ENCODE measurements at places on chromosomes 5 and 9.

- no peak for DNase-seq
These were observed 1.1 kb downstream of the ERCC6L2 start for GRCh38 chr9:95876595-95876994.

GRCh38 chr9:126695186-126695585 is 81.5 kb downstream of the LMX1B start:
- no peak for DNase-seq

DNA sequence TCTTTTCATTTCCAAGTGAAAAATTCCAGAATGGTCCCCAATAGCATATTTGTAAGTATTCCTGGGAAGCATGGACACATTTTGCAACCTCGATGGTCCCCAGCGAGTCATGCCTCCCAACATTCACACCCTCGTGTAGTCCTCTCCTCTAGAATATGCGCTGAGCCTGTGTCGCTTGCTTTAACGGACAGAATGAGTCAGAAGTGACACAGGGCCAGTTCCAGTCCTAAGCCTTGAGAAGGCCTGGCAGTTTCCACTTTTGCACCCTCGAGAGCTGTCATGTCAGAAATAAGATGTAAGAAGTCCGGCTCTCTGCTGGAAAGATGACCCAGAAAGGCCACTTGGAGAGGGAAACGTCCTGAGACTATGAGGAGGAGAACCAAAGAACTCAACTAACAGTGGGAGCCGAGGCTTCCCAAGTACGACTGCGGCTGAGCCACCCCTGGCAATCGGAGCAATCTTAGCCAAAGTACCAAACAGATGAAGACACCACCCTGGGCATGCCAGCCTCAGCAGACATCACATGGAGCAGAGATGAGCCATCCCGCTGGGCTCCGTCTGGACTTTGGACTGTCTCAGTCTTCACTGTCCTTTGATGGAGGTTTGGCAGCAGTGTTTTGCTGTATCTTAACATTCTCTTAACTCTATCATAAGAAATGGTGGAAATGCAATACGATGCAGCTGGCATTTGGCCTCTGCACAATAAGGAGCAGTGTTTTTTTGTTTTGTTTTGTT is 42.6 kb upstream of the GFPT2 start:
- DNase-seq: no peak

GRCh38 chr9:84170521-84171141 is 169.9 kb downstream of the SLC28A3 start:
- DNase-seq: peak; percentile 86

DNA sequence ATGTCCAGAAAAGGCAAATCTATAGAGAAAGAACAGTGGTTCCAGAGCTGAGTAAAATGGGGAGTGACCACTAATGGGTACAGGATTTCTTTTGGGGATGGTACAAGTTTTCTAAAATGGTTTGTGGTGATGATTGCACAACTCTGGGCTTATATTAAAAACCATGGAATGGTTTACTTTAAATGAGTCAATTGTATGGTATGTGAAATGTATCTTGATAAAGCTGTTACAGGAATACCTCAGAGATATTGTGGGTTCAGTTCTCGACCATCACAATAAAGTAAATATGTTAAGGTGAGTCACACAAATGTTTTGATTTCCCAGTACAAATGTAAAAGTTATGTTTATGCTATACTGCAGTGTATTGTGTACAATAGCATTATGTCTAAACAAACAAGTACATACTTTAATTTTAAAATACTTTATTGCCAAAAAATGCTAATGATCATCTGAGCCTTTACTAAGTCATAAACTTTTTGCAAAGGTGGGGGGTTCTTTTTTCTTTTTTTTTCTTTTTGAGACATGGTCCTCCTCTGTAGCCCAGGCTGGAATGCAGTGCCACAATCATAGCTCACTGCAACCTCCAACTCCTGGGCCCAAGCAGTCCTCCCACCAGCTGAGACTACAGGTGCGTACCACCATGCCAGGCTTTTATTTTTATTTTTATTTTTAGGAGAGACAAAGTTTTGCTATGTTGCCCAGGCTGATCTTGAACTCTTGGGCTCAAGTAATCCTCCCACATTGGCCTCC is 65.9 kb downstream of the SHOC1 start:
- DNase-seq: no peak

GRCh38 chr5:65279603-65280002 is 202.1 kb downstream of the ADAMTS6 start:
- DNase-seq: no peak

DNA sequence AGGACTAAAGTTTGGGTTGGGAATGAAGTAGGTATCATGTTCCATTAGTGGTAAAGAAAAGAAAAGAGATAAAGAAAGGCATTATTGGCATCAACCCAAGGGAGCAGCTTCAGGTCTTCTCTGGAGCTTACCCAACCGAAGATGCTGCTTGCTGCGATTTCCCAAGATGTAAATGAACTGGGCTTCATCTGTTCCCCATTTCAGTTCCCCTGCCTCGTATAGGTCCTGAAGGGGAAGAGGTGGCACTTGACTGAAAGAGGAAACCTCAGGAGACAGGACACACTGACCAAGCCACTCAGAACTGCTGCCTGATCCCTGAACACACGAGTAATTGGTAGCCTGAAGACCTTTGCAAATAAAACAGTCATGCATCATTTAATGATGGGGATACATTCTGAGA is 24.6 kb downstream of the ANXA6 start:
- no peak for DNase-seq

DNA sequence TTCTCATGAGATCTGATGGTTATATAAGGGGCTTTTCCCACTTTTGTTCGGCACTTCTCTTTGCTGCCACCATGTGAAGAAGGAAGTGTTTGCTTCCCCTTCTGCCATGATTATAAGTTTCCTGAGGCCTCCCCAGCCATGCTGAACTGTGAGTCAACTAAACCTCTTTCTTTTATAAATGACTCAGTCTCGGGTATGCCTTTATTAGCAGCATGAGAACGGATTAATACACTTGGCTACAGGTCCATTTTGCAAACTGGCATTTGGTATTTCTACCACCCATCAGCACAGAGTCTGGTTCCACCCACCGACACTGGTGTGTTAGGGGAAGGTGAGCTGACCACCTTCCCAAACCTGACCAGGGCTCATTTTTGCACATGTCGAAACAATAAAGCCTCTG is 47.9 kb upstream of the RARS1 start:
- DNase-seq: no peak

DNA sequence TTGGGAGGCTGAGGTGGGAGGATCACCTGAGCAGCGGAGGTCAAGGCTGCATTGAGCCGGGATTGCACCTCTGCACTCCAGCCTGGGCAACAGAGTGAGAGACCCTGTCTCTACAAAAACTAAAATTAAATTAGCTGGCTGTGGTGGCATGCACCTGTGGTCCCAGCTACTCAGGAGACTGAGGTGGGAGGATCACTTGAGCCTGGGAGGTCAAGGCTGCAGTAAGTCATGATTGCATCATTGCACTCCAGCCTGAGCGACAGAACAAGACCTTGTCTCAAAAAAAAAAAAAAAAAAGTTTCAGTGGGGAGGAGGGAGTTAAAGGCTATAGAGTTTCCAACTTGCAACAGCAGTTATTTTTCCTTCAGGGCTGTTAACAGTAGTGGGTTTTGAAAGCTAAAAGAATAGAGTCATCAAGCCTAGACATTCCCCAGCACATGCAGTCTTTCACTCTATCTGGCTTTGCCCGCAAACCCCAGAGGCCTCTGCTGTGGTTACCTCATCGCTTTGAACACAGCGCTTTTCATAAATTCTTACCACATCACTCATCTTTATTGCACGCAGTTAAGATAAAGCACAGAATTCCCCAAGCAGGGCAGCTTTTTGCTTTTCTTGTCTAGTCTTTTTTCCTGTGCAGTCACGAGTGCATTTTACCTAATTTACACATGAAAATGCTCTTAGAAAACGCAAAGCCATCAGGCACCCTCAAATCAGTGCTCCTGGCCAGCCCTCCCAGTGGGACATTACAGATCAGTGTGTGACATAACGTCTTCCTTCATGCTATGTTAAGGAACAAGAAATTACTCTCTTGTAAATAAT is 8.7 kb upstream of the SLC2A8 start:
- peak; percentile 63 for DNase-seq

DNA sequence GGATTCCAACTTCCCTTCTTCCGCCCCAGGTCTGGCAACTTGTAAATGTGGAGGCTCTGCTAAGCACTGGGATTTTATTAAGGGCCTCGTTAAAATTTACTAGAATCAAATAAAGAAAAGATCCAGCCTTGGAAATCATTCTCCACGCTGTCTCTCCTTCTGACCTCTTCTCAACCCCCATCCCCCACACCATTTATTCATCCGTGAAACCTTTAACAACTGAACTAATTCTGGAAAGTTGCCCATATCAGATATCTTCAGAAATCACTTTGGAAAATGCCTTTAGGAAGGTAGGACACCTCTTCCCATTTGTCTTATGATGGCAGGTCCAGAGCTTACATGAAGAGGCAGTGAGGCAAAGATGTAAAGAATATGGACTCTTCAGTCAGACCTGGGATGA is 288.5 kb downstream of the SLIT3 start:
- no peak for DNase-seq

DNA sequence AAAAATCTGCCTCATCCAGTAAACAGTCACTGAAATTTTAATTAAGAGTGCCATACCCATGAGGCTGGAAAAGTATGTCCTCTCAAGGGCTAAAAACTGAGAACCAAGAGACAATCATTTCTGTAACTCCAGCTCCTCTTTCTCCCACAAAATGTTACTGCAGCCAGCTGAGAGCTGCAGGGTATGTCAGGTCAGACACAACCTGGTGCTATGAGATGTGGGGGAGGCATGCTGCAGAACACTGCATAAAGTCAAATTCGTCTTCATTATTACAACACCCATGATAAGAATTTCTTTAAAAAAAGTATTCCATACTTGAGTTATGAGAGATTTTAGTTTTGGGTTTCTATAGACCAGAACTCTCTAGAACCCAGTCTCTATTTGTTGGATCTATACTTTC is 162.2 kb downstream of the CDC42SE2 start:
- no peak for DNase-seq

DNA sequence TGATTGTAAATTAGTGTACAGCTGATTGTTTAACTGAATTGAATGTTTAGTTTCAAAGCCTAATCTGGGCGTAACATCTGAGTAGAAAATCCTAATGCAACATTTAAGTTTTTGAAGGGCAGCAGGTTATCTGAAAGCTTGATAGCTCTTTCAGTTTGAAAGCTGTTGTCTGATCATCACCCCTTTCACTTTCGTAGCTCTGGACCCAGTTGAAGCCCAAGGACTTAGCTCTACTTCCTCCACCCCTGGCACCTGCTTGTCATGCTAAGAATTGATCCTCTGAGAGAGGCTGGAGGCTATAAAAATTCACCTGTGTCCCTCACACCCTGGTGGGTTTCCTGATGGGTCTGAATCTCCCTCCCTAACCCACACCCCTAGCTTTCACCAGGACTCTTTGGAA is 86.0 kb downstream of the ZFAND5 start:
- no peak for DNase-seq

GRCh38 chr5:169013846-169014245 is 287.1 kb downstream of the SLIT3 start:
- no peak for DNase-seq

GRCh38 chr9:135521608-135522095 is 412 bp downstream of the LCN1 start:
- DNase-seq: no peak

DNA sequence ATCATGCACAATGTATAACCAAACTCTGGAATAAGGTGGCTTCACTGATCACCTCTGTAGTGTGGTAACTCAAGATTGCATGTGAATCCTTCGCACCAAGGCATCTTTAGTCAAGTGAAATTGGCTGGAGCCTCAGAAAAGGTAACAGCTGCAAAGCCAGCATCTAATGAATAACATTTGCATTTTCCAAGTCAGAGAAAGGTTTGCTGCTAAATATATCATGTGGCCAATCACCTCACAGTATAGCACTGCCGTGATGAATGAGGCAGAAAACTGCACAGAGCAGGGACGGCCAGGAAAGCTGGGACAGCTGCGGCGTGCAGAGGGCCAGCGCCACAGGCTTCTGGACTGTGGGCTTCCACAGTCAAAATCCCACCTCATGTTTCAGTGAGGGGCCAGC is 18.5 kb downstream of the MRPS27 start:
- no peak for DNase-seq

DNA sequence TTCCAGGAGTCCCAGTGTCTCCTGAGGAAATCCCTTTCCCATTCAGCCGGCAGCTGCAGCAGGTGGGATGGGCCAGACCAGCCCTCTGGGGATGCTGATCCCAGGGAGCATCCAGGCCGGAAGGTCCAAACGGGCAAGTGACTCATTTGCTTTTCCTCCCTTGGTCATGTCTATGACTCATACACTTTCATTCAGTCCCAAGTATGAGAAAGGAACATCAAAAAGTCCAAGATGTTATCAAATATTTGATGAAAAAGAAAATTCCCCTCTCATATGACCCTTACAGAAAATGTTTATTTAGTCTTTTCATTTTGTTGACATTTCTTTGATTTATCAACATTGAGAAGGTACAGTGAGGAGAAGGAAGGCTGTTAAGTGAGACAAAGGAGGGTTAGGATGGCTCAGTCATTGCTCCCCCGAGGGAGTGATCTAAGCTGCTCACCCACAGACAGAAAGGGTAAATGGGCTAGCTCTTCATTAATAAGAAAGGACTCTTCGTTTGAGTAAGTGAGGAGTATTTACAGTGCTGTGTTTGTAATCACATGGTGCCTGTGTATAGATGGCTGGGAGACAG is 117.6 kb upstream of the ANKRD55 start:
- DNase-seq: no peak

GRCh38 chr5:173304591-173304988 is 23.6 kb downstream of the STC2 start:
- no peak for DNase-seq

DNA sequence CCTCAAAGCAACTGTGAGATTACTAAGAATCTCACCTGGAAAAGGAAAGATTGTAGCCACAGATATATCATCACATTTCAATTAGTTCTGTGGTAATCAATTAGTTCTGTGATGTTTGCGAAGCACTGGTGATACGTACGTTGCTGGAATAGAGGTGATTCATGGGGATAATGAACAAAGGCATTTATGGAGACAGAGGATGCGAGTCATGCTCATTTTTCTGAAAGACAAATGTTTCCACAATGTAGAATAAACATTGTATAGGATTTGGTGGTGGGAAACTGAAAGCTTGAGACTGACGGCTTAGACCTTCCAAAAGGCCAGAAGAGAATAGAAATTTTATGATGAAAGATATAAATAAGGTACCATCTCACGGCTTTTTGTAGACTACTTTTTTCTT is 507.3 kb upstream of the TYRP1 start:
- DNase-seq: no peak

DNA sequence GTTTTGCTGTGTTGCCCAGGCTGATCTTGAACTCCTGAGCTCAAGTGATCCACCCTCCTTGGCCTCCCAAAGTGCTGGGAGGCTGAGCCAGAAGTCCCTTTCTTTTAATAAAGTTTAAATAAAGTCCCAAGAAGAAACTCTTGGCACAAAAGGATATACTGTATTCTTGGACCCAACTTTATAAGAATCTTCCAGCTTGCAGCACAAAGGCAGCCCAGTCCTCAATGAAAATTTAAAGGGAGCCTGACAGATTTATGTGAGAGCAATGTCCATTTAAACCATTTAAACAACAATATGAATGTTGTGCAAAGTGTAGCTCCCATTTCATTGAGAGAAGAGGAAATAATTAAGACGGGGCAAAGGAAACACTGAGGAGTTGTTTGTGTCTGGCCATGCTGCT is 217.0 kb downstream of the DOCK8 start:
- DNase-seq: no peak

- DNase-seq: no peak
These were observed 2.8 kb downstream of the DCAF12 start for GRCh38 chr9:34123682-34124081.

- DNase-seq: no peak
These were observed 241.7 kb upstream of the KCNN2 start for GRCh38 chr5:114120166-114120565.

- DNase-seq: no peak
These were observed 8.3 kb downstream of the ATG10 start for GRCh38 chr5:81980160-81980559.

All from brain (organoid and tissue), 16 donors.